Fibroblast of skin of scalp (primary cell): ENCODE measurements at places on chromosomes 7 and 10.
A peak's percentile ranks its signal among the peaks of the same experiment; 100 is the strongest.

DNA sequence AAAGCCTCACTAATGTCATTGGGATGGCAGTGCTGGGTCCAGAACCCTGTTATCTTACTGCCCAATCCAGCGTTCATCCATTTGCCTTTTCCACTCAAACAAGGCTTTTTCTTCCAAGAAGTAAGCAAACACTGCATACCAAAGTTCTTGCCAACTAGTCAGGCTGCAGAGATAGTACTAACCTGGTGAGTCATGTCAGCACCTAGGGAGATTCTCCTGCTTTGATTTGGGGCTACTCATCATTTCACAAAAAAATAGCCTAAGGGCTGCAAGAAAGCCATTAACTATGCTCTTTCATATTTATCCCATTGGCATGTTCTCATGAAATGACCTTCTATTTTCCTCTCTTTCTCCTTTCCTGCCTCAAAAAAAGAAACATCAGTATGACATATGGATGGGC lies 142.6 kb downstream of the TWIST1 start:
- peak; percentile 46 for DNase-seq

DNA sequence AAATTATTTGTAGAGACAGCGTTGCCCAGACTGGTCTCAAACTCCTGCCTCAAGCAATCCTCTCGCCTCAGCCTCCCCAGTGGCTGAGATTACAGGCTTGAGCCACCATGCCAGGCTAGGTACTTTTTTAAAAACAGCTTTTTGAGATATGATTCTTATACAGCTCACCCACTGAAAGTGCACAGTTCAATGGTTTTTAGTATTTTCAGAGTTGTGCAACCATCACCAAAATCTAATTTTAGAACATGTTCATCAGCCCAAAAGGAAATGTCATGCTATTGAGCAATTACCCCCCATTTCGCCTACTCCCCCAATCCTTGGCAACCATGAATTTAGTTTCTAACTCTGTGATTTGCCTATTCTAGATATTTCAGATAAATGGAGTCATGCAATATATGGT lies 73.7 kb downstream of the EVX1 start:
- DNase-seq, result no peak

DNA sequence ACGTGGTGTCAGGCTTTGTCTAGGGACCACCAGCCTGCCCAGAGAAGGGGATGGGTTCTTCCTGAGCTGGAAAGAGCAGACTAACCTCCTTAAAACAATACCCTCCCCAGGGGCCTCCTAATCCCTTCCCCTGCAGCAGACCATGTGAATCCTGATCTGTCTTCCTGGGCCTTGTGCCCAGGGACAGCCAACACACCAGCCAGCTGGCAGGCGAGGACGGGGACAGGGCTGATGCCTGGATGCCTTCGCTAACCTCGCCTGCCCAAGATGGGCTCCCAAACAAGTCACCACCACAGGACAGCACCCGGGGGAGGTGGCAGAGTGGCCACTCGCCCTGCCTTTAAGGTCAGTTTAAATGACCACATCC lies 17.6 kb downstream of the PODXL start:
- no peak for DNase-seq

GRCh38 chr10:20247891-20248708 lies 431.9 kb downstream of the PLXDC2 start:
- DNase-seq, result no peak

GRCh38 chr10:26780793-26781601 lies 79.8 kb downstream of the ABI1 start:
- DNase-seq, result peak; percentile 89

GRCh38 chr7:132387596-132387995 lies 188.7 kb downstream of the PLXNA4 start:
- no peak for DNase-seq

- DNase-seq, result no peak
Observed at GRCh38 chr7:132028144-132028920, 471.9 kb upstream of the PODXL start.

- DNase-seq, result no peak
Observed at GRCh38 chr7:19728716-19729115, 19.9 kb upstream of the POLR1F start.

- DNase-seq, result no peak
Observed at GRCh38 chr10:70331160-70331485, 47.3 kb upstream of the NPFFR1 start.

- peak; percentile 78 for DNase-seq
Observed at GRCh38 chr7:142813226-142813625, 41.6 kb upstream of the EPHB6 start.

DNA sequence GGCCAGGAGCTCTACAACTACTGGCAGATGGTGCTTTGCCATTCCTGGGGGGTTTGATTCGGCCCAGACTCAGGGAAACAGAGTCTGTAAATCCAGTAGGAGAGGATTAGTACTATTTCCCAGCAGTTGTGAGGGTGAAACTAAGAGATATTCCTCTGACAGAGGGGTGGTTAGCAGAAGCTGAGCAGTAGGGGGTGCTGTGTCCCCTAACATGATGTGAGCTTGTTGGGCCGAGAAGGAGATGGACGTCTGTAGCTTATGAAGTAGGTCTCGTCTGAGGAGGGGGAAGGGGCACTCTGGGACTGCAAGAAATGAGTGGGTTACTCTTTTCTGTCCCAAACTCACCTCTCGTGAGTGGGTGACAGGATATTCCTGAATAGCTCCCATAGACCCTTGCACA lies 179.2 kb upstream of the MBL2 start:
- DNase-seq, result peak; percentile 5

- DNase-seq, result no peak
Observed at GRCh38 chr10:4217187-4217586, 432.2 kb upstream of the KLF6 start.

- no peak for DNase-seq
Observed at GRCh38 chr10:32299354-32299980, 47.5 kb downstream of the EPC1 start.

GRCh38 chr10:49299816-49300139 lies 808 bp downstream of the C10orf71 start:
- no peak for DNase-seq

DNA sequence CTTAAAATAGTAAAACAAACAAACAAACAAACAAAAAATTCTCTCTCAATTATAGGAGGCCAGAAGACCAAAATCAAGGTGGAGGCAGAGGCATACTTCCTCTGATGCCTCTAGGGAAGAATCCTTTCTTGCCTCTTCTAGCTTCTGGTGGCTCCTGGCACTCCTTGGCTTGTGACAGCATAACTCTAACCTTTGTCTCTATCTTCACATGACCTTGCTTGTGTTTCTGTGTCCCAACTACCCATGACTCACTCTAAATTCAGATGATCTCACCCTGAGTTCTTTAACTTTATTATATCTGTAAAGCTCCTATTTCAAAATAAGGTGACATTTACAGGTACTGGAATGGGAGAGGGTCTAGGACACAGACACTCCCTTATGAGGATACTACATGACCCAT lies 88.3 kb upstream of the ANTXRL start:
- no peak for DNase-seq

DNA sequence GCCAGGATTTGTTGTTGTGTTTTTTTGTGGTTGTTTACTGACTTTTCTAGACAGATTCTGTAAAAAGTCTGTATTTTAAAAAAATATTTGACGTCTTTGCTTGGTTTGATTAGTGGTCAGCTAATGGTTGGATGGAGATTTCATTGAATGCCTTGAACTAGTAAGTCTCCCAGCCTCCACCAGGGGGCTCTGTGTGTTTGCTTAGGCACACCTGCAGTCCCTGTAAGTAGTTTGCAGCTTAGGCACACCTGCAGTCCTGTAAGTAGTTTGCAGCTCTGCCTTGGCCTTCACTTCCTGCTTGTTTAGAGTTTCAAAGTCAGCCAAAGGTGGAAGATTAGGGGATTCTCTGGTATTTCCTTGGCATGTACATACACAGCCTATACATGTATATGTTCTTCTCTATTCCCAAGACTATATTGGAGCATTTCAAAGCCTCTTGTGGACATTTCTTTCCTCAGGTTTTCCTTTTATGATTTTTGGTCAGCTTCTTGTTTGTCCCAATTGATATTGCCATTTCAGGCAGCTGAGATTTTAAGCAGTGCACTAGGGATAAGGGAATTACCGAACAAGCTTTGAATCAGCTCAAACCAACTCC lies 101.6 kb downstream of the CCSER2 start:
- DNase-seq, result peak; percentile 28

DNA sequence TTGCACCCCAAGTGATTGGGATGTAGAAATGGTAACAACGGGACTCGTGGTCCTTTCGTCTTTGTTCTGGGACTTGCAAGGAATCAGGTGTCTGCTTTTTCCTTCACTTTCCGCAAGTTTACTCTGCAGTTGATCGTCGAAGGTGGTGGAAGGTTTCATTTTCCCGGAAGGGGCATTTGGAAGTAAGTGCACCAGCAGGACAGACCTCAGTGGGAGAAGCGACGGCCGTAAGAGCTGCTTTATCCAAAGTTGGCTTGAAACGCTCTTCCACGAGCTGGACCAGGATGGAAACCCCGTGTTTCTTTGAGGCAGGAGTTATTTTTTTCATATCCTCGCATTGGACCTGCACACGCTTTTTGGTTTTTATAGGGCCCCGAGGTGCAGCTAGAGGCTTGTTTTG lies 1.2 kb downstream of the BRI3 start:
- no peak for DNase-seq

DNA sequence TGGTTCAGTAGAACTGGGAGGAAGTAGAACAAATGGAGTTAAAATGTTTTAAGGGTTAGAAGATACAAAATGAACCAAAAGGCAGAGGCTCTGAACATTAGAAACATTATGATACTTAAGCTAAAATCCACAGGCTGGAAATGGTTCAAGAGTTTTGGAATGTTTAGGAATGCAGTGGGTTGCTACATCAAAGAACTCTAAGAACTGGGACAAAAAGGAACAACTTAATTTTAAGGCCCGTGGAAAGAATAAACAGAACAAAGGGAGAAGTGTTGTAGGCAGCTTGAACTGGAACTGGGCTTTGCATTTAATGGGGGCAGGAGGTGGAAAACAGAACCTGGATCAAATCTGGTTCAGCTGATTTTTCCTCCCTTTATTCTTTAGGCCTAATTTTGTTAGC lies 3.5 kb upstream of the C7orf25 start:
- peak; percentile 48 for DNase-seq

- no peak for DNase-seq
Observed at GRCh38 chr7:37248396-37248861, 200.2 kb downstream of the ELMO1 start.

DNA sequence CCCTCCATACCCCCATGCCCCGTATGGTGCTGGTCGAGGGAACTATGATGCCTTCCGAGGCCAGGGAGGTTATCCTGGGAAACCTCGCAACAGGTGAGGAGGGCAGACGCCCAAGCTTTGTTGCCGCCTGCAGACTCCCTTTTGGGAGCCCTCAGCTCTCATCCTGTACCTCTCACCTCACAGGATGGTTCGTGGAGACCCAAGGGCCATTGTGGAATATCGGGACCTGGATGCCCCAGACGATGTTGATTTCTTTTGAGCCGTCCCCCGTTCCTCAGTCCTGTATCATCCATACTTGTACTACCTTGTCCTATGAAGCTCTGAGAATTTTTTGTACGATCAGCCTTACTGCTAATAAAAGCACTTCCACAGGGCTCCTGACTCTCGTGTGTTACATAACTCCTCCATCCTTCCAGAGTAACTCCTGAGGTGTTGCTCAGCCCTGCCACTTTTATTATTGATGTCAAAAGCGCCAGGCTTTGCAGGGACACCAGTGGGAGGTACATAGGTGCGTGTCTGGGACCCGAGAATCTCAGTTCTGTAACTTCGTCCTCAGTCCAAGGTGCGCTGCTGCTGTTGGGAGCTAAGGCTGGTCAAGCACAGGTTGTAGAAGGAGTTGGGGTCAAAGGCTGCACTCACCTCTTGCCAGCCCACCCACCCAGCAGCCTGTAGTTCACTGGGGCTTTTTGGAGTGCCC lies 1.1 kb downstream of the UFSP1 start:
- DNase-seq, result no peak

- peak; percentile 58 for DNase-seq
Observed at GRCh38 chr10:103584216-103585010, 90.9 kb downstream of the NEURL1 start.

GRCh38 chr10:113937756-113938155 lies 83.3 kb downstream of the NHLRC2 start:
- no peak for DNase-seq

DNA sequence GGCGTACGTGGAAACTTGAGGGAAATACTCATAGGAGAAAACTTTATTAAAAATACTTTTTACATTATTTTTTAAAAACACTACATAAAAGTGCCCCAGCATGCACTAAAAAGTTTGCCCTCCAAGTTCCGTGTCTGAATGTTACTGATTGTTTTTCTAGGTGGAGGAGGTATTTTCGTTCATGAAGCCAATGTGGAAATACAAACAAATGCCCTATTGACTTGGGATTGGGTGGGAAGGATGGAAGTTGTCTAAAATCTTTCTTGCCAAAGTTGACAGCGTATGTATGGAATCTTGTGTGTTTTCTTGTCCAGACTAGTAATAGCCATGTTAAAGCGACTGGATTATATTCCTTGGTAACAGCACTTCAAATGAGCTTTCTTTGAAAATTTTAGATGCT lies 1.2 kb downstream of the PROSER2 start:
- peak; percentile 28 for DNase-seq

- peak; percentile 65 for DNase-seq
Observed at GRCh38 chr10:46520941-46521340, 35.5 kb downstream of the GPRIN2 start.

GRCh38 chr7:75064801-75065200 lies 8.8 kb downstream of the RCC1L start:
- no peak for DNase-seq

- DNase-seq, result peak; percentile 14
Observed at GRCh38 chr10:62978482-62978881, 154.6 kb upstream of the NRBF2 start.

DNA sequence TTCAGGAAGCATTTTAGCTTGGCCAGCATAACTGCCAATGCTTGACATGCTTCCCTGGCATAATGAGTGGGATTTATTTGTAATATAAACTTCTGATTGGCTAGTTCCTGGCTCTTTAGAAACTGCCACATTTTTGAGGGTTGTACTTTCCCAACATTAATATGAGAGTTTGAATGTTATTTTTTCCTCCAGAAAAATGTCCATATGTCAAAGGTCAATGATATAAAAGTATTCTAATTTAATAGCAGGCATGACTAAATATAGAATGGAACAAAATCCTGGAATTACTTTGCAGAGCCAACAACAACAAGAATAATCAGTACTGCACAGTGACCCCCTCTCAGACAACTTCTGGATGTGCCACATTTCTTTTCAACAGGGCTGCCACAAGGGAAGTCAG lies 352.6 kb downstream of the PRPF18 start:
- DNase-seq, result peak; percentile 89

GRCh38 chr7:73735528-73735905 lies 3.1 kb downstream of the ABHD11 start:
- DNase-seq, result no peak
